ENCODE measurements at places on chromosomes 2 and 18. TPM values are rescaled to one million over a fixed set of nuclear protein-coding genes. Genes with fewer than 3 reads are reported as not detected.

FAM124B gene
- not detected for polyA plus RNA-seq

CFAP65 gene
- not detected for polyA plus RNA-seq

OSBPL1A gene
- 2.5 TPM for polyA plus RNA-seq

G6PC2 gene
- not detected for polyA plus RNA-seq

AQP12B gene
- polyA plus RNA-seq = not detected

ZSCAN30 gene
- polyA plus RNA-seq = 3.0 TPM

RAB31 gene
- polyA plus RNA-seq = 4.7 TPM

NLRC4 gene
- not detected for polyA plus RNA-seq

LHCGR gene
- polyA plus RNA-seq = not detected

TEX44 gene
- not detected for polyA plus RNA-seq

ZSWIM2 gene
- polyA plus RNA-seq = not detected

DNA sequence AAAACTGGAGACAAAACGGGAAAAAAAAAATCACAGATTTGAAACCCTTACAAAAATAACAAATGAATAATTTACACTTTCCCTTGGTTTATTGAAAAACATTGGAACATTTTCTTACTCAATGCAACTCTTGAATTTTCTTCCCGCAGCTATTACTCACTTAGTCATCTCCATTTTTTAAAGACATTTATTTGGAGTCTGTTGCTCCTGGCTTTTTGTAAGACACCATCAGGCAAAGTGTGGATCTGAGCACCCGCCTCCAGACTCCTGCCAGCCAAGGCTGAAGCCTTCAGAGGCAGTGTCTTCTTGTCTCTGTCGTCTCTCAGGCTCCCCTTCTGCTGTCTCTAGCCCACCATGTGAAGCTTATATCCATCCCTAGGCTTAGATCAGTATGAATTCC is 46.2 kb downstream of the TRIB2 start:
- no peaks in the 10 kb centered on the region for H3K36me3 ChIP-seq
- no peak overlapping the region for H3K27ac ChIP-seq
- no peak for DNase-seq

GRCh38 chr2:186887107-186888090 is 38.4 kb upstream of the ZSWIM2 start:
- H3K4me1 ChIP-seq = no peaks in the 10 kb centered on the region
- H3K4me3 ChIP-seq = no peak overlapping the region
- no peaks in the 10 kb centered on the region for H3K27me3 ChIP-seq

DNA sequence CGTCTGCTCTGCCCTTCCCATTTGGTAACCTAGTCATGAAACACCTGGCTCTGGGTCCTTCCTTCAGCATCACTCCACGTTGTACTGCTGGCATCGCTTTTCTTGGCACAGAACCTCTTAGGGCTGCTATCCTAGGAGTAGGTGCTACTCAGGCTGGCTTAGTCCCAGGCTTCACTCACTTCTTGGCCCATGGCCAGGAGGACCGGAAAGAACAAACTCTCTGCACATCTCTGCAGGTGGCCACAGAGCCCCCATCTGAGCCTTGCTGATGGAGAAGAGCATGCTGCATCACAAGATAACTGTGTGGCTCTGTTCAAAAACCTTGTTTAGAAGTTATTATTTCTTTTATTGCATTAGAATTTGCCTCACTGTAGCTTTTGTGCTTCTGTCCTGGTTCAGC is 447.2 kb upstream of the TNP1 start:
- no peak for DNase-seq
- H3K4me1 ChIP-seq = no peaks in the 10 kb centered on the region
- no peak overlapping the region for H3K4me3 ChIP-seq
- no peaks in the 10 kb centered on the region for H3K27me3 ChIP-seq
- H3K27ac ChIP-seq = no peak overlapping the region

- H3K27me3 ChIP-seq = no peaks in the 10 kb centered on the region
- no peak overlapping the region for H3K4me3 ChIP-seq
- no peaks in the 10 kb centered on the region for H3K36me3 ChIP-seq
These were observed 150.4 kb upstream of the HDAC4 start for GRCh38 chr2:239551206-239551605.

- no peaks in the 10 kb centered on the region for H3K36me3 ChIP-seq
- H3K4me3 ChIP-seq = no peak overlapping the region
- no peak overlapping the region for H3K27ac ChIP-seq
These were observed 101.1 kb downstream of the PIGN start for GRCh38 chr18:62085756-62086155.

DNA sequence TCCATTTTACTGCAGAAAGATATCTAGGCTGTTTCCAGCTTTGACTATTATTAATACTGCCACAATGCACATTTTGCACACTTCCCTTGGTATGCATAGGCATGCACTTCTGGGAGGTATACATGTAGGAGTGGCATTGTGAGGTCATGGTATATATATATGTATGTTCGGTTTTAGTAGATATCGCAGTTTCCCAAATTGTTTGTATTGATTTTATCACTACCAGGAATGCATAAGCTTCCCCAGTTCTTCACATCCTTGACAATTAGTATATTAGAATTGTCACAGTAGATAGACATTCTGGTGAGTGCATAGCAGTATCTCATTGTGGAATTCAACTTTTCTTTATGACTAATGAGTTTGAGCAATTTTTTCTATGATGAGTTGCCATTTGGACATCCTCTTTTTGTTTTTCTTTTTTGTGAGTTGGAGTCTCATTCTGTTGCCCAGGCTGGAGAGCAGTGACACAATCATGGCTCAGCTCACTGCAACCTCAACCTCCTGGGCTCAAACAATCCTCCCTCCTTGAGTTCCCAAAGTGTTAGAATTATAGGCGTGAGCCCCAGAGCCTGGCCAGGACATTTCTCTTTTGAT is 4.2 kb upstream of the GRB14 start:
- no peaks in the 10 kb centered on the region for H3K27me3 ChIP-seq
- H3K36me3 ChIP-seq = no peaks in the 10 kb centered on the region
- no peak overlapping the region for H3K4me3 ChIP-seq
- H3K27ac ChIP-seq = no peak overlapping the region

- peaks cover 7% of the 10 kb centered on the region for H3K4me1 ChIP-seq
- peaks cover 46% of the 10 kb centered on the region for H3K27me3 ChIP-seq
- no peak within 1 kb of the TSS for H3K4me3 ChIP-seq
- DNase-seq = no peak
- no peak within 1 kb of the TSS for H3K27ac ChIP-seq
These were observed at the start of gene ADCYAP1 for GRCh38 chr18:904218-905090. Gene ADCYAP1 (plus strand): TSS chr18:904871. CDS start chr18:905387, 516 bp downstream.

DNA sequence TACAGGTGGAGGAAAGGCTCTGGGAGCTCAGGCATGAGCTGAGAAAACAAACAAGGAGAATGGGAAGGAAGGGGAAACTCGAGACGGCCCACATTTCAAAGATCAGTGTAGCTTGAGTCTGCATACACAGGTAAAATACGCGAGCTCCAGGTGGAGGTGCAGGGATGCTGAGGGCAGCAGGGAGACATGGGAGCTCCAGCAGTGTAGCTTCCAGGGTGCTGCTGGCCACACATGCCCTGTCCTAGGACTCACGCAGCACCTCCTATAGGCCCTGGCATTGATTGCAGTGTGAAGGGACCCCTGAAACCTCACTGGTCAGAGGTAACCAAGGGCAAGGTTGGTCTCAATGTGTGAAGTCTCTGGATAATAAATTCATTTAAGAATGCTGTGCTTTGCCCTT is 362.8 kb upstream of the HS6ST1 start:
- no peaks in the 10 kb centered on the region for H3K4me1 ChIP-seq
- H3K4me3 ChIP-seq = no peak overlapping the region
- DNase-seq = no peak
- H3K27me3 ChIP-seq = no peaks in the 10 kb centered on the region
- no peaks in the 10 kb centered on the region for H3K36me3 ChIP-seq
- no peak overlapping the region for H3K27ac ChIP-seq

DNA sequence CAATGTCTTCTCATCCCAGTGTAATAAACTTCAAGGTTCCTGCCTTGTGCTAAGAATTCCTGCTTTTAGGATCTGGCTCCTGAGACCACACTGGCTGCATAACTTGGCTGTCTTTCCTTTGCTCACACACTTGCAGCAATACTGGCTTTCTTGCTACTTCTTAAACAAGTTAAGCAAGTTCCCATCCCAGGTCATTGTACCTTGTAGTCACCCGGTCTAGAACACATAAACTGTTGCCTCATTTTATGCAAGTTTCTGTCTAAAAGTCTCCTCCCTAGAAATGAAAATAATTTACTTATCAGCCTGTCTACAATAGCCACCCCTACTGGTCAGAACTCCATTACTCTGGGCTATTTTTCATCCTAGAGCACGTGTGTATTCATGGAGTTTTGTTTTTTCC is 887.9 kb upstream of the FAM98A start:
- no peak for DNase-seq
- no peak overlapping the region for H3K27ac ChIP-seq
- no peaks in the 10 kb centered on the region for H3K27me3 ChIP-seq
- no peaks in the 10 kb centered on the region for H3K4me1 ChIP-seq
- H3K36me3 ChIP-seq = no peaks in the 10 kb centered on the region
- H3K4me3 ChIP-seq = no peak overlapping the region

- no peak overlapping the region for H3K4me3 ChIP-seq
- no peak for DNase-seq
- peaks cover 7% of the 10 kb centered on the region for H3K4me1 ChIP-seq
- H3K27me3 ChIP-seq = no peaks in the 10 kb centered on the region
These were observed 80.7 kb upstream of the CD28 start for GRCh38 chr2:203625701-203626100.

- H3K36me3 ChIP-seq = no peaks in the 10 kb centered on the region
- no peak overlapping the region for H3K4me3 ChIP-seq
- H3K27ac ChIP-seq = no peak overlapping the region
- H3K27me3 ChIP-seq = no peaks in the 10 kb centered on the region
- no peak for DNase-seq
These were observed 18.6 kb upstream of the KLHL30 start for GRCh38 chr2:238119756-238120462.

DNA sequence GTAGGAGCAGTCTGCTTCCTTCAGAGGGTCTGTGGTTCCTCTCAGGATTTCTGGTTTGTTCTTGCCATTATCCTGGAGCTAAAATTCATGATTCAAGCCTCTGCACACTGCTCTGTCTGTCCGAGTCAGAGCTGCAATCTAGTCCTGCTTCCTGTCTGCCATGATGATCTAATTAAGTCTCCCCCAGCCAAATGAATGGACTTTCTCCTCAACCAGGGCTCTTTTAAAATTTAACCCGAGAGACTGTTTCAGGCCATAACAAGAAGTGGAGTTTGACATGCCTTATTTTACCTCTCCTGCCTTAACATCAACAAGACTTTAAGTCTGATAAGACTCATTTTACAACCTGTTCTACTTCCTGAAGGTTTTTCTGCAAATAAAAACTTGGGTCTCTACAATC is 1009.6 kb upstream of the DDX18 start:
- H3K27ac ChIP-seq = no peak overlapping the region
- H3K36me3 ChIP-seq = no peaks in the 10 kb centered on the region
- H3K4me3 ChIP-seq = no peak overlapping the region
- H3K27me3 ChIP-seq = no peaks in the 10 kb centered on the region
- no peak for DNase-seq

GRCh38 chr2:212619954-212620353 is 81.4 kb upstream of the ERBB4 start:
- no peak overlapping the region for H3K4me3 ChIP-seq
- H3K4me1 ChIP-seq = no peaks in the 10 kb centered on the region
- no peaks in the 10 kb centered on the region for H3K36me3 ChIP-seq
- no peak for DNase-seq

GRCh38 chr2:111689941-111690340 is 194.1 kb downstream of the ANAPC1 start:
- H3K36me3 ChIP-seq = no peaks in the 10 kb centered on the region
- H3K27me3 ChIP-seq = no peaks in the 10 kb centered on the region
- no peak for DNase-seq
- no peaks in the 10 kb centered on the region for H3K4me1 ChIP-seq

GRCh38 chr2:43169099-43169945 is 57.1 kb downstream of the ZFP36L2 start:
- H3K36me3 ChIP-seq = no peaks in the 10 kb centered on the region
- peak; percentile 70 for DNase-seq
- H3K4me1 ChIP-seq = peaks cover 81% of the 10 kb centered on the region
- no peaks in the 10 kb centered on the region for H3K27me3 ChIP-seq
- H3K27ac ChIP-seq = peak overlapping the region; percentile 53
- H3K4me3 ChIP-seq = peak overlapping the region; percentile 57

GRCh38 chr2:166180951-166181812 is 53.4 kb upstream of the SCN1A start:
- H3K27ac ChIP-seq = no peak overlapping the region
- H3K27me3 ChIP-seq = no peaks in the 10 kb centered on the region
- no peaks in the 10 kb centered on the region for H3K36me3 ChIP-seq
- H3K4me3 ChIP-seq = no peak overlapping the region
- no peak for DNase-seq

- H3K27me3 ChIP-seq = no peaks in the 10 kb centered on the region
- peak; percentile 7 for DNase-seq
- peak within 1 kb of the TSS; percentile 24 for H3K4me3 ChIP-seq
- no peaks in the 10 kb centered on the region for H3K4me1 ChIP-seq
These were observed at the start of gene FAM124B for GRCh38 chr2:224401641-224402342. Gene FAM124B (minus strand): TSS chr2:224402107. CDS start chr2:224401768, 339 bp downstream.

- no peak overlapping the region for H3K27ac ChIP-seq
- no peaks in the 10 kb centered on the region for H3K4me1 ChIP-seq
- no peaks in the 10 kb centered on the region for H3K36me3 ChIP-seq
- no peaks in the 10 kb centered on the region for H3K27me3 ChIP-seq
These were observed 32.3 kb downstream of the CYP27C1 start for GRCh38 chr2:127187831-127188230.

DNA sequence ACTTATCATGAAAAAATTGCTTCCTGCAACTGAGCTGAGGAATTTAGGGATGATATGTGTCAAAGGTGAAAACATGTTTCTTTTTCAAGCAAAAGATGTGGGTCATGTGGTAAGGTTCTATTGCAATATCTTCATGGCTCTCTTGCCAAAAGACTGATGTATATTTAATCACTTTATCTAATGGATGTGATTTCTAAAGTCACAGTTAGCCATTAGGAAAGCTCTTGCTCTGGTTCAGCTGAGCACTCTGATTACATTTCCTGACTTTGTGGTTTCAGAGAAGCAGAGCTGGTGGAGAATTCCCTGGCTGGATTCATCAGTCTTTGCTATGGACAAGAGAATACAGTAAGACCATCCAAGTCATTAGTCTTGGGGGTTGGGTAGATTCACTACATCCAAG is 24.4 kb downstream of the SCN9A start:
- no peak overlapping the region for H3K4me3 ChIP-seq
- DNase-seq = no peak
- no peak overlapping the region for H3K27ac ChIP-seq
- no peaks in the 10 kb centered on the region for H3K4me1 ChIP-seq
- H3K27me3 ChIP-seq = no peaks in the 10 kb centered on the region

Data from CD8-positive, alpha-beta memory T cell (primary cell).